ENCODE measurements at places on chromosomes 2 and 18. TPM values are rescaled to one million over a fixed set of nuclear protein-coding genes. Genes with fewer than 3 reads are reported as not detected.

HOXD13 gene
- total RNA-seq: 48.9 TPM

PRSS56 gene
- total RNA-seq: not detected

SCN9A gene
- 15.0 TPM for total RNA-seq

AGXT gene
- not detected for total RNA-seq

NCKAP5 gene
- 0.83 TPM for total RNA-seq

AQP4 gene
- total RNA-seq: 0.83 TPM

PAX8 gene
- total RNA-seq: 0.71 TPM

IL36G gene
- not detected for total RNA-seq

UGT1A9 gene
- not detected for total RNA-seq

TRABD2A gene
- total RNA-seq: 0.16 TPM

HOXD9 gene
- total RNA-seq: 11.2 TPM

LAMA1 gene
- 0.27 TPM for total RNA-seq

UGT1A3 gene
- total RNA-seq: not detected

DNA sequence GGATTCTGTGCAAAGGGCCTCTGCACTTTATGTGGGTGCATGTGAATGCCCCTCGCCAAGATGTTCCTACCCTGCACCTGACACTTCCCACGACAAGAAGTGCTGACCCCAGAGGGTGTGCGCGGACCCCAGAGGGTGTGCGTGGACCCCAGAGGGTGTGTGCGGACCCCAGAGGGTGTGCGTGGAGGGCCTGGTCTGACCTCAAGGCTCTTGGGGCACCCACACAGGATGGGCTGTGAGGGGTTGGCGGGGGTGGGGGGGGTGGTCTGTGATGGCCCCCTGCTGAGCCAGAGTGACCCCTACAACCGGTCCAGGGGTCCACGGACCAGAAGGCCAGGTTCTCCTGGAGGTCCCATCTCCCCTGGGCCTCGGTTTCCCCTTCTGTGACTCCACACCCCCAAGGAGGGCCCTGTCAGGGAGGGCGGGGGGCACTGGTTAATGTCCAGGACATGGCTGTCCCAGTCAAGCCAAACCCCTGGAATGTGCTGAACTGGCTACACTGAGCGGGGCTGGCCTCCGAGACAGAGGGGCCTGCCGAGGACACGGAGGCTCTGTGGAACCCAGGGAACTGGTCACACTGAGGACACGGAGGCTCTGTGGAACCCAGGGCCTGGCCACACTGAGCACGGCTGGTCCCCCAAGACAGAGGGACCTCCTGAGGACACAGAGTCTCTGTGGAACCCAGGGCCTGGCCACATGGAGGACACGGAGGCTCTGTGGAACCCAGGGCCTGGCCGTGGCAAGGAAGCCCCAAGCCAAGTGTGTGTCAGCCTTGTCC is 3.1 kb downstream of the NEU4 start:
- H3K4me1 ChIP-seq: no peaks in the 10 kb centered on the region
- no peak overlapping the region for H3K27ac ChIP-seq
- H3K4me3 ChIP-seq: no peak overlapping the region
- H3K27me3 ChIP-seq: peaks cover 18% of the 10 kb centered on the region
- DNase-seq: no peak

DNA sequence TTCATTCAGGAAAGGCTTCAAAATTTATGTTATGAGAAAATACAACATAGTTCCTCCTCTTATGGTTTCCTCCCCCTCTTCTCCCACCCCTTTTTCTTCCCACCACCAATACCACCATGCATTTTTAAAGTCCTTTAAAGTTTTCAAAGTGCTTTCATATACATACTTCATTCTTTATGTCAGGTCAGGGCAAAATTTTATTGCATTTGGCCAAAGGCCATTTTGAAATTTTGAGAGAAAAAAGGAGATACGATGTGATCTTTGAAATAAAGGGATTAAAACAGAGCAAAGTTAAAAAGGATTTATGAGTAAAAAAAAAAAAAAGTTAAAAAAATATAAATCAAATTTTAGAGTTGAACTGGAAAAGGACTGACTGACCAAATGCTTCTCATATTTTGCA is 792.5 kb upstream of the FANCL start:
- no peaks in the 10 kb centered on the region for H3K36me3 ChIP-seq
- no peak for DNase-seq
- H3K27ac ChIP-seq: no peak overlapping the region
- no peak overlapping the region for H3K4me3 ChIP-seq
- no peaks in the 10 kb centered on the region for H3K27me3 ChIP-seq
- H3K4me1 ChIP-seq: peaks cover 14% of the 10 kb centered on the region

DNA sequence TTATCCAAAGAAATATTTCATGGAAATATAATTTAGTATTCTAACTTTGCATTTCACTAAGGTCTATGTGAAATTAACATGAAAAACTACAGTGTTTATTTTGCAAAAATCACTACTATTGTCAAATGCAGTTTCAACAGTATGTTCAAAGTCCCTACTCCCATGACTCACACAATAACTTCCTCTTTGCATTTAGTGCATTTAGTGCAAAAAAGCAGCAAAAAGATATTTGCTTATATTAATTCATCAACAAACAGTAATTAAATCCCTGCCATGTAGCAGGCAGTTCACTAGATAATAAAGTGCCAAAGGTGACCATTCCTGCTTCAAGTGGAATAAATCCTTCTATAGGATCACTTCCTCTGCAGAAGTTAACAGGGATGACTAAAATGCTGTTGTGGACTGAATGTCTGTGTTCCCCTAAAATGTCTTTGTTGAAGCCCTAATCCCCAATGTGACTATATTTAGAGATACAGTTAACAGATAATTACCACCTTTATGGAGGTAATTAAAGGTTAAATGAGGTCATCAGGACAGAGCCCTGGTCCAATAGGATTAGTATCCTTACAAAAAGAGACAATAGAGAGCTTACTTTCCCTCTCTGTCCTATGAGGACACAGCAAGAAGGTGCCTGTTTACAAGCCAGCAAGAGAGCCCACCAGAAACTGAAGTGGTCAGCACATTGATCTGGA is 61.7 kb downstream of the STK39 start:
- no peak overlapping the region for H3K4me3 ChIP-seq
- peaks cover 7% of the 10 kb centered on the region for H3K4me1 ChIP-seq
- DNase-seq: no peak
- H3K36me3 ChIP-seq: no peaks in the 10 kb centered on the region

DNA sequence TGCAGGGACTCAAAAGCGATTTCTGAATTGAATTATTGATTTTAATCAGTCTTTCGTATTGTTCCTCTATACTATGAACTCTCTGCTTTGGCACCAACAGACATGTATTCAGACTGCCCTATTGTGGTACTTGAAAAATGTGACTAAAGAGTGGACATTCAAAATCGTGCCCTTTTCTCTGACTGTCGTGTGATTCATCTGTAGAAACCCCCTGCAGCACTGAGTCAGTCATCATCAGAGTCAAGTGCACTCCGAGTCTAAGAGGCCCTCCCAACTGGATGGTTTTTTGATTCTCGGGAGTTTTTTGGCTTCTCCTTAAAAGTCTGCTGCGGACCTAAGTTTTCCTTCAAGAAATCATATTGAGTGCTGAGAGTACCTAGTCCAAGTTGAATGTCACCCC is 96.4 kb upstream of the FOSL2 start:
- no peak overlapping the region for H3K4me3 ChIP-seq
- DNase-seq: no peak
- H3K36me3 ChIP-seq: no peaks in the 10 kb centered on the region
- H3K27ac ChIP-seq: no peak overlapping the region

DNA sequence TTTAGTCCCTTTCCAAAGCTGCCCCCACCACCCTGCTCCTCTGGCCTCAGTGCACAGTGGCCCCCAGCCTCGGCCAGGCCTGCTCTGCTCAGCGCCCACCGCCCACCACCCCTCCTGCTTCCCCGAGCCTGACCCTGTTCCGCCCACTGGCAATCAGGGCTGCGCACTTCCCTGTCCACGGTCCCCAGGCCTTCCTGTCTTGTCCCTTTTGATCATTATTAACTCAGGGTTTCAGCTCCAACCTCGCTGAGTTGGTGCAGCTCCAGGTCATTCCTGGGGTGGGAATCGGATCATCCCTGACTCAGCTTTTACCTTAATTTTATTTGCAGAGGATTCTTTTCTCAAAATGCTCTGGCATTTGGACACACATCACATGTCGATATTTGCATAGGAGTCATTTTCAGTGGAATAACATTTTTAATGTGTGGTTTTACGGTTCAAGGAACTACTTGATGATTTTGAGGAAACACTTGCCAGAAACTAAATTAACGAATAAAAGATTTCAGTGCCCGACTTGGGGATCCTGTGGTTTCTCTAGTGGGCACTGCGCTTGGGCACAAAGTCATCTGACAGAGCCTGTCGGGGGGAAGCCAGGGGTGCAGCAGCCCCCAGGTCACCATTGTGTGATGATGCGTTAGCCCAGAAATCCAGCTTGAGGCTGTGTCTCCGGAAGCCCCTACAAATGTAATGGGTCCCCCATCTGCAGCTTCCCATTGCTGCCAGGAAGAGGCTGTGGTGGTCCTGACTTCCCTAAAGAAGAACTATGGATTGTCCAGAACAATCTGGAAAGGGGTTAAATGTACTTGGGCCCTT is 1.0 kb upstream of the ESPNL start:
- H3K27ac ChIP-seq: peak overlapping the region; percentile 20
- DNase-seq: no peak
- H3K4me3 ChIP-seq: no peak overlapping the region
- no peaks in the 10 kb centered on the region for H3K27me3 ChIP-seq

- H3K4me1 ChIP-seq: no peaks in the 10 kb centered on the region
- H3K36me3 ChIP-seq: no peaks in the 10 kb centered on the region
- no peak overlapping the region for H3K27ac ChIP-seq
- no peaks in the 10 kb centered on the region for H3K27me3 ChIP-seq
Measured at GRCh38 chr2:240857039-240858008, 11.3 kb upstream of the AGXT start.

DNA sequence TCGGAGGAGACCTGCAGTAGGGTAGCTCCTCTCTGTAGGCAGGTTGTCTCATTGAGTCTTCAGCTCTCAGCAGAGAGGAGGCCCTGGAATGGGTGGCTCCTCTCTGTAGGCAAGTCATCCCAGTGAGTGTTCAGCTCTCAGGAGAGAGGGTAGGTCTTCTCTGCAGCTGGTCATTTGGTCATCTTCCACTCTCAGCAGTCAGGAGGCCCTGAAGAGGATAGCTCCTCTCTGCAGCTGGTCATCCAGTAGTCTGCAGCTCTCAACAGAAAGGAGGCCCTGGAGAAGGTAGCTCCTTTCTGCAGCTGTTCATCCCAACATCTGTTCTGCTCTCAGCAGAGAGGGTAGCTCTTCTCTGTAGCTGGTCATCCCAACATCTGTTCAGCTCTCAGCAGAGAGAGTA is 26.0 kb upstream of the RUFY4 start:
- no peaks in the 10 kb centered on the region for H3K36me3 ChIP-seq
- H3K4me3 ChIP-seq: no peak overlapping the region
- H3K4me1 ChIP-seq: no peaks in the 10 kb centered on the region

DNA sequence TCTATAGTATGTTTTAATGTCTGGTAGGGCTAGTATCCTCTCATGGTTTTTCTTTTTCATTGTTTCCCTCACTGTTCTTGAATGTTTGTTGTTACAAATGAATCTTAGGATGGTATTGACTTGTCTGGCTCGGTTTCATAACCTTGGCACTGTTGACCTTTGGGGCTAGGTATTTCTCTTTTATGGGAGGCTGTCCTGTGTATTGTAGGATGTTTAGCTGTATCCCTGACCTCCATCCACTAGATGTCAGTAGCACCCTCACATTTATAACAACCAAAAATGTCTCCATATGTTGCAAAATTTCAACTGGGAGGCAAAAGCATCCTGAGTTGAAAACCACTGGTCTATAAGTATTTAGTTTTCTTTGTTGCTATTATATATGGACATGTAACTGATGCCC is 7.0 kb upstream of the AOX1 start:
- no peak overlapping the region for H3K4me3 ChIP-seq
- no peak overlapping the region for H3K27ac ChIP-seq
- H3K27me3 ChIP-seq: no peaks in the 10 kb centered on the region
- H3K4me1 ChIP-seq: no peaks in the 10 kb centered on the region
- no peak for DNase-seq
- no peaks in the 10 kb centered on the region for H3K36me3 ChIP-seq

GRCh38 chr2:205358351-205358815 is 323.9 kb upstream of the NRP2 start:
- DNase-seq: no peak
- H3K36me3 ChIP-seq: no peaks in the 10 kb centered on the region
- H3K4me3 ChIP-seq: no peak overlapping the region
- no peaks in the 10 kb centered on the region for H3K27me3 ChIP-seq
- H3K27ac ChIP-seq: no peak overlapping the region

- H3K27ac ChIP-seq: no peak overlapping the region
- no peaks in the 10 kb centered on the region for H3K4me1 ChIP-seq
- no peaks in the 10 kb centered on the region for H3K27me3 ChIP-seq
- no peak overlapping the region for H3K4me3 ChIP-seq
- H3K36me3 ChIP-seq: no peaks in the 10 kb centered on the region
Measured at GRCh38 chr18:73981796-73982195, 165.8 kb downstream of the FBXO15 start.

DNA sequence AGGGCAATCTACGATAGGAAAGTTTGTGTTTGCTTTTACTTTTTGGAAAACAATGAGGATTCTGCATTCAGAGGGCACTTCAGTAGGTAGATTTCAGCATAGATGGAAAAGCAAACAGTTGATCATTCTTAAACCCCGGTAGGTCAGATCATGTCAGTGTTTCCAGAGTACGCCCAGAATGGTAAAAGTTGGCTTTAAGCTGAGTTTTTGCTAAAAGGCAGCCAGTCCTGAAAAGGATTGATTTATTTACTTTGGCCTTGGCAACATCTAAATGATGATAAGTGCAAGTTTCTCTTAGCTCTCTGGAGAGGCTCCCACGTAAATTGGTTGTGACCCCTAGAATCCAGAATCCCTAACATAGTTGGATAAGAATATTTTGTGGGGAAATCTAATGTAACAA is 168.0 kb downstream of the DIS3L2 start:
- no peaks in the 10 kb centered on the region for H3K4me1 ChIP-seq
- H3K36me3 ChIP-seq: no peaks in the 10 kb centered on the region
- no peak overlapping the region for H3K4me3 ChIP-seq

- no peak overlapping the region for H3K27ac ChIP-seq
- H3K36me3 ChIP-seq: no peaks in the 10 kb centered on the region
- H3K4me3 ChIP-seq: no peak overlapping the region
Measured at GRCh38 chr2:59826177-59826576, 727.3 kb downstream of the BCL11A start.

DNA sequence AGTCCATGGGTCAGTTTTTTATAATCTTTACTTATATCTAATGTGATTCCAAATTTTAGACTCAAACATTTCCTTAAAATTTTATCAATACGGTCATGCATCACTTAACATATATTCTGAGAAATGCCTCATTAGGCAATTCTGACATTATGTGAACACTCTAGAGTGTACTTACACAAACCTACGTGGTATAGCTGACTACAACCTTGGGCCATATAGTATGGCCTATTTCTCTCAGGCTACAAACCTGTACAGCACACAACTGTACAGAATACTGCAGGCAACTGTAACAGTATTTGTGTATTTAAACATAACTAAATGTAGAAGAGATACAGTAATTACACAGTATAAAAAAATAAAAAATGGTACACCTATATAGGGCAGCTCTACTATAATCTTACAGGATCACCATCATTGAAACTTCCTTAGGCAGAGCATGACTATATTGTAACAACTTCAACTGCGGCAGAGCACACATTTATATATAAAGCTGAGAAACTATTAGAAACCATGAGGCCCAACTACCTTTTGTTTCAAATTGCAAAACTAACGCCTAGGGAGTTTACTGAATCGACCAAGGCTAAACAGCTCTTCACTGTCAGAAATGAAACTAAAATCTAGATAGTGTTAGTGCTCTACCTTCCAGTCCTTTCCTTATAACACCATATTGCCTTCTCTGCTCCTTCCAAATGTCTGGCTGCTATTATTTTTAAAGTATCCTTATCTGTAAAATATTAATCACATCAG is 6.9 kb downstream of the YES1 start:
- H3K36me3 ChIP-seq: no peaks in the 10 kb centered on the region
- no peaks in the 10 kb centered on the region for H3K4me1 ChIP-seq
- peak overlapping the region; percentile 2 for H3K4me3 ChIP-seq
- peak overlapping the region; percentile 36 for H3K27ac ChIP-seq

All from sigmoid colon (tissue), 7 donors.